ENCODE measurements at places on chromosomes 11 and 22.

DNA sequence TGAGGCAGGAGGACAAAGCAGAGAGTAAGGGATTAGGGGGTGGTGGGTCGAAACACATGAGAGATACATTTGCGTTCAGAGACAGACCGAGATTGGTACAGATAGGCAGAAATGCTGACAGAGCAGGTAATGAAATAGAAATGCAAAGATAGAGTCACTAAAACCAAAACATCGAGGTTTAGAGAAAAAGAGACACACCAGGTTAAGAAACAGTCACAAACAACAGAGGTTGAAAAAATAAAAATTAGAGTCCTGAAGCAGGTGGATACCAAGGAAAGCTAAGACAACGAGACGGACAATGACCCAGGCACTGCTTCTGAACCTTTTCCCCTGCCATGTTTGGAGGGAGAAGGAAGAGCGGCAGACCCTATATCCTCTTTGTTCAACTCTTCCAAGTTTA, 1.2 kb upstream of the MAPK1 start:
- no peak for DNase-seq

DNA sequence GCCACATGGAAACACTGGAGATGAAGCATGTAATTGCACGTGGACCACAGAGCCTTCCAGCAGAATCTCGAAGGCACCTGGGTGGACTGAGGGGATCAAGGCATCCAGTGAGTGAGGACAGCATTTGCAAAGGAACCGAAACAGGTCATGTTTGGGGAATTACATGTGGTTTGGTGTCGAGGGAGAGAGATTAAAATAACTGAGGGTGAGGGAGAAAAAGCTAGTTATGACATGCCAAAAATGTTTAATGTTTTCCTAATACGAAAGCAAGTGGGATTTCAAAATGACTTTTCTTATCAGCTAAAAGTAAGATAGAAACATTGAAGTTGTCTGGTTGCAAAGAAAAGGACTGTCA, 157.1 kb downstream of the BLID start:
- DNase-seq: no peak

- peak; percentile 68 for DNase-seq
Observed at GRCh38 chr22:46576556-46577367, 39.3 kb upstream of the CELSR1 start.

- DNase-seq: no peak
Observed at GRCh38 chr11:2721210-2721916, 21.6 kb upstream of the KCNQ1OT1 start.

DNA sequence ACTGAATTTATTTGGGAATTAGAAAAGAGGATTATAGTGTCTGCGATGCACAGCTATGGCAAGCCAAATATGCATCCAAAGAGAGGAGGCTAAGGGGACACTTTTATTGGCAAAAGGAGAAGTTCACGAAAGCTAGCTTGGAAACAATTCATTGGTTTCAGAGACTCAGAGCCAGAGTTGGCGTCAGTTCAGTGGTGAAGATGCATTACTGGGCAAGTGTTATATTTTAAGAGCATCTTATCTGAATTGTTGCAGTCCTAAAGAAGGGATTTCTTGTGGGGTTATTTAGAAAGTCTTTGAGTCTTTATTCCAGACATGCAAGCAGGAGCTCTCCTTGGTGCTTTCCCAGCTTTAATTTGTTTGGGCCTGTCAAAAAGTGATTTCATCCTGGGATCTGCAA, 15.0 kb downstream of the CLDN5 start:
- DNase-seq: no peak

GRCh38 chr11:1762537-1763302, 1.0 kb downstream of the CTSD start:
- DNase-seq: peak; percentile 68

DNA sequence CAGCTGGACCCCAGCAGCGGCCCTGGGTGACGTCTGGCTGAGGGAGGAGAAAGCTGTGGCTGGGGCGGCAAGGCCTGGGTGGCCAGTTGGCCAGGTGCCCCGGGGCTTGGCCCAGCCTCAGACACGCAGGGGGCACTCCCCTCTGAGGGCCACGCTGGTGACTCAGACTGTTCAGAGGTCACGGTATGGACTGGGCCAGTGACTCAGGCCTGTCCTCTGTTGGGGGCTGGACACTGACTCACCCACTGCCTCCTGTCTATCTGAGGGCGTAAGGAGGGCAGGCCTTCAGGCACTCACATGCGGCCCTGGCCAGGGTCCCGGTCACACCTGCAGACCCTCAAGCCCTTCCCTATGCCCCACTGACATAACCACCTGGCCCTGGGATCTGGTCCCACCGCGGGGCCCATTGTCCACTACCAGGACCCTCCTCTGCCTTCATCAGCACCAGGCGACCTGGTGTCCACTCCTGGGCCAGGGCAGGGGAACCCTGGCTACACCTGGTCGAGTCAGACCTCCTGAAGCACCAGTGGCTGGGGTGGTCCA, 3.7 kb upstream of the MUC5AC start:
- peak; percentile 79 for DNase-seq

DNA sequence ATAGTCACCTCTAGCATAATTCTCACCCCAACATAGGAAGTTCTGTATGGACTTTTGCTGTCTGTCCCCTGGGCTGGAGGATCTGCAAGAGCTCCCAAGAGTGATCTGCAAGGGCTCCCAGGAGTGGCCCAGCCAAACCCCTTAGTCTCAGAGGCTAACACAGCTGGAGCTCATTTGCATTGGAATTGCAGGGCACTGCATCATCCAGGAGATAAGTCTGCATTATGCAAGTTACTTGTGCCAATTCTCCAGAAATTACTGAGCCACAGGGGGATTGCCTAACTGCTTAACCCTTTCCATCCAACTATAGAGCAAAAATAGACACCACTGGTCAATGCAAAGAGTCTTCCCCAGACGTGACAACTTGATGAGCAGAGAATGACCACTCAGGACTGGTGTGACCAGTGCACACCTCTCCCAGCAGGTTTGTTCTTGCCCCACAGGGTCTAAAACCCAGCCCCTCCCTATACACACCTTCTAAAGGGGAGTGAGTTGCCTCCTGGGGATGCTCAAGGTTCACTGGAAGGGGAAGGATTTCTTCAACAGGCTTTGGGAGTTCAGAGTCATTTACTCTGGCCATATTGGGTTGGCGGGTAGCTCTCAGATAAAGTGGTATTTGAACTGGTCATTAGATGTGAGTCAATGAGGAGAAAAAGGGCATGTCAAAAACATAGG, 38.4 kb downstream of the POU2AF3 start:
- no peak for DNase-seq

DNA sequence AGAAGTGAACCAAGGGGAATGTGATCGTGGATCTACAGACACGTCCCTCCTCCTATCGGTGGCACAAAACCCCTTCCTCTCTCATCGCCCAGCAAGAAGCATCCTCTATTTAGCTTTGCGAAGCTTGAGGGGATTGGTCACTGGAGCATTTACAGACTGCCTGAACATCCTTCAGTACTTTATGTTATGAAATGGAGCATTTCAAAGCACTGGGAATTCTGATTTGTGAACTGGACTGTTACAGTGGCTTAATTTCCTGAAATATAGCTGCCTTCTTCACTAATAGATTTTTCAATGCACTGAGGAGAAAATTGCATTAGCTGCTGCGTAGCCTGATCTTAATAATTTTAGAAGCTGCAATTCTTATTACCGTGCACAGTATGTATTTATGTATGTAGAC, 344.5 kb downstream of the LARGE1 start:
- no peak for DNase-seq

- DNase-seq: no peak
Observed at GRCh38 chr11:100734743-100735527, 47.8 kb downstream of the ARHGAP42 start.

DNA sequence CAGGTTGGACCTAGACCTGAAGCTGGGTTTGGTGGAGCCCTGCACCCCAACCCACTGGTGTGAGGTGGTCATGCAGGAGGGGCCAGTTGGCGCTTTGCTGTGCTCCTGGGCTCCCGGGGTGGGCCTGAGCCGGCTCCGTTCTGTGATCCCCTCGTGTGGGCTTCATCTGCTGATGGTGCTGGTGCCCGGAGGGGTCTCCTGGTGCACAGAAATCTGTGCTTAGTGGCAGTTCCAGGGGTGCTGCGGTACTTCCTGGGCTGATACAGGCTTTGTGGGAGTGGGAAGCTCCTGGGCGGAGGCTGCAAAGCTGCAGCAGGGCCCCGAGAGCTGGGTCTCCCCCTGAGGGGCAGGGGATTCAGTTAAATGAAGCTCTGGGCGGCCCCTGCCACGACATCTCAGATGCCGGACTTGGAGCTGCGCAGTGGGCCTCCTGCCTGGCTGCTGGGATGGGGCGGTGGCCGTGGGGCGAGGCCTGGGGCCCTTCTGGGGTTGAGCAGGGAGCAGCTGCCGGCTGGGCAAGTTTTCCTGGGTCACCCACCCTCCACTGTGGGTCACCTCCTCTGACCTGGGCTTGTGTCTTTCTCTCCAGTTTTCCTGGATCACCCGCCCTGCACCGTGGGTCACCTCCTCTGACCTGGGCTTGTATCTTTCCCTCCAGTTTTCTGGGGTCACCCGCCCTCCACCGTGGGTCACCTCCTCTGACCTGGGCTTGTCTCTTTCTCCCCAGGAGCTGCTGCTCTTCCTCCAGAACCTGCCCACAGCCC, 410.5 kb downstream of the TBC1D22A start:
- DNase-seq: no peak

- DNase-seq: no peak
Observed at GRCh38 chr22:22702237-22703202, 58.1 kb downstream of the GGTLC2 start.

DNA sequence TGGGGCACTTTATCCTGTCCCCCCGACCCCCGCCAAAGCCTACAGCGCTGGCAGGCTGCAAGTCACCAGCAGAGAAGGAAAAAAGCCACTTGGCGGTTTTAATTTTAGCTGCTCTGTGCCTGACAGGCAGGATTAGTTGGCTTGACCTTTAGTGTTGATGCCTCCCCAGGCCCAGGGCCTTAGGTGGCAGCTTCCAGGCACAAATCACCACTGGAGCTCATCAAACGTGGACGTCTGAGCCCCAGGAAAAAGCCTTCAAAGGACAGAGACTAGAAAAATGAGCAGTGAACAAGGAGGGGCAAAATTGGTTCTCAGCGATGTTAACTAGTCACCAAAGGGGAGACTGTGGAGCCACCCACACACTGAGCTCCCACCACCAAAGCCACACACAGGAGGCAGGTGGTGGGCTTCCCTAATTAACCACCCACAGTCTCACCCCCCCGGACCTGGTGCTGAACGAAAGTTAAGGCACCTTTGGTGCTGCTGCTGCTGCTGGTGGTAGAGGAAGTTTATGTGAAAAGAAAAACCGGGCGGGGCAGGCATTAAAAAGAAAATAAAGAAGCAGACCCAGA, 4.4 kb upstream of the PYGM start:
- DNase-seq: no peak

DNA sequence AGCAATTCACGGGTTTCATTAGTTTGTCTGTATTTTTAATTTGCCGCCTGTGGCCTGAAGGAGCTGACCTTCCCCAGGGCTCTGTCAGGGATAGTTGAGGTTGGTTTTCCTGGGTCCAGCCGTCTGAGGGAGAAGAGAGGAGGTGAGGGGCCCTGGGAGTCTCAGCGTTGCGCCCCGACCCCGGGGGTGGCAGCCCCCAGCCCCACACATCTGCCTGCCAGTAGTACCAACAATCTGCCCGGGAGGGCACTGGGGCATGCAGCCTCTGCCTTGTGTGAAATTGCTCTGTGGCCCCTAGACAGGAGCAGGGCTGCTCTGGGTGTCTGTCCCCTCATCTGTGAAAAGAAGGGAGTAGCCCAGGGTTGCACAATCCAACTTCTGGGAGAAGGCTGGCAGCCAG, 6.6 kb downstream of the B3GAT1 start:
- no peak for DNase-seq

DNA sequence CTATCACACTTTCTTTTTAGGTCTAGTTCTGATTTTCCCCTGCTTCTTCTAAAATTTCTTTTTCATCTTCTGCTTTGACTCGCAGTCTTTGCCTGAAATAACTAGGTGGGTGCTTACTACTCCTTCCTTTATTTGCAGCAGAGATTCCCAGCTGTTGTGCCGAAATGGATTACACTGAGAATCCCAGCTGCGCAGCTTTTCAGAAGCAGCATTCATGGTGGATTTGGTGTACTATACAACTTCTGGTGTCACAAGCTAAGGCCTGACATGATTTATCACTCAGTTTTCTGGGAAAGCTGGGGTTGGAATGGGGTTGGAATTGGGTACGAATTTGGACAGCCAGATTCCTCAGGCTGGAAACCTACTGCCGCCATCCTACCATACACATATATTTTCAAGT, 6.0 kb upstream of the XKR3 start:
- no peak for DNase-seq

DNA sequence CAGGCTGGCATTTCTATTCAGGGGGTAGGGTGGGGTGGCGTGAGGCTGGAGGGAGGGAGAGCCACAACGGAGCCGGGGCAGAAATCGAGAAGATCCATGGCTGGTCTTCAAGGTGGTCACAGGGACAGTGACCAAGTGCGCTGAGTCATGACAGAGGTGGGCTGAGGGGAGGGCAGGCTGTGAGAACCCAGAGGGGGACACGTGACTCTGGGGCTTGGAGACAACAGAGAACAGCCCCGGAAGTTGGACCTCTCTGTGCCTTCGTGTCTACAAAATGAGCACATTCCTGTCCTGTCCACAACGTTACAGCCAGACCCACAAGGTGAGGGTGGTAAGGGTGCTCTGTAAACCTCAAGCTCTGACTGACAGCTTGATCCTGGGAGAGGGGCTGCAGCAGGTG, 35.1 kb upstream of the ARFGAP3 start:
- DNase-seq: no peak

- peak; percentile 41 for DNase-seq
Observed at GRCh38 chr22:37267135-37267587, 15.1 kb upstream of the CYTH4 start.

DNA sequence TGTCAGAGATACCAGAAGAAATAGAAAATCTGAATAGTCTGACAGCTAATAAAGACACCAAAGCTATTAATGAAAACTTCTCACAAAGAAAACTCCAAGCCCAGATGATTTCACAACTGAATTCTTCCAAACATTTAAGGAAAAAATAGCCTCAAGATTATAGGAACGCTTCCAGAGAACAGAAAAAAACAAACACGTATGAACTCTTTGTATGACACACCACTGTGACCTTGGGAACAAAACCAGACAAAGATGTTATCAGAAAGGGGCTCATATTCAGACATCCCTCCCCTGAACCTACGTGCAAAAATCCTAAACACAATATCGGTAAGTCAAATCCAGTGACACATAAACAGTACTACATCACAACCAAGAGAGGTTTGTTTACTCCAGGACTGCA, 23.5 kb downstream of the CERK start:
- DNase-seq: no peak

- no peak for DNase-seq
Observed at GRCh38 chr11:68093565-68093964, 27.6 kb downstream of the CHKA start.

DNA sequence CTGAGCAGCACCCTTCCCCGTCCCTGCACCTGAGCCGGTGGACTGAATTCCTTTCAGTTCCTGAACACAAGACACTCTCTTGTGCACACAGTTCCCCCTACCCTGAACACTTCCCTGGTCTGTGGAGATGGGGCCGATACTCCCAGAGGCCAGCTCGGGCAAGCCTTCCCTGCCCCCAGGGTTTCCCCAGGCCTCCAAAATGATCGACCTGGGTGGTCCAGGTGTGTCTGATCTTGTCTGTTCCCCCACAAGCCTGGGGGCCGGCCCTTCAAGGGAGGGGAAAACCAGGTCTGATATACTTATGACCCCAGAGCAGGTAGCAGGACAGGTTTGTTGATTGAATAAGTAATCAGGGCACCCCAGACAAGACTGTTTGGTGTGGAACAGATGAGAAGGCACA, 40.7 kb upstream of the KLHL35 start:
- no peak for DNase-seq

- no peak for DNase-seq
Observed at GRCh38 chr11:113332023-113332422, 17.6 kb downstream of the TTC12 start.
